ENCODE measurements at places on chromosomes 11 and 22.
A peak's percentile ranks its signal among the peaks of the same experiment; 100 is the strongest.

- DNase-seq = no peak
These were observed 1.7 kb upstream of the DIXDC1 start for GRCh38 chr11:111935317-111936039.

DNA sequence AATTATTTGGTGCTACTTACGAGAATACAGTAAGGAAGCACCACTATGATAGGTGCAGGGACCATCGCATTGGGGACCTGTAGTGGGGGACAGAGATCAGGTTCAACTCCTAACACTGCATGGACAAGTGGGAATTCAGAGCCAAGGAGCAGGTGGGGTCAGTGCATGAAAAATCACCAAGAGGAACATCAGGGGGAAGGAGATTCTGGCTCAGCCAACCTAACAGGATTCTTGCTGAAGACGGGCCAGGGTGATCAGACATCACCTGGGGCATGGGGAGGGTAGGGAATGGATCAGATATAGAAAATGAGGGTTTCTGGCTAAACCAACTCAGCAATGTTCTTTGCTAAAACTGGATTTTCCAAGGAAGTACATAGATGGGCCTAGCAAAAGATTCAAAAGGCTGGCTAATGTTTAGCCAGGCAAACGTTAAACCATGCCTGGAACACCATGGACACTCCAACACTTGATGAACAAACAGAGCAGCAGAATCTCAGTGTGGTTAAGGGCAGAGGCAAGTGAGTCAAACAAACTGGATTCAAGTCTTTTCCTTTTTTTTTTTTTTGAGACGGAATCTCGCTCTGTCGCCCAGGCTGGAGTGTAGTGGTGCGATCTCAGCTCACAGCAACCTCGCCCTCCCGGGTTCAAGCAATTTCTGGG lies 70.0 kb downstream of the MICAL3 start:
- no peak for DNase-seq

- DNase-seq = peak; percentile 74
These were observed 6.0 kb upstream of the TNNT3 start for GRCh38 chr11:1913271-1914060.

DNA sequence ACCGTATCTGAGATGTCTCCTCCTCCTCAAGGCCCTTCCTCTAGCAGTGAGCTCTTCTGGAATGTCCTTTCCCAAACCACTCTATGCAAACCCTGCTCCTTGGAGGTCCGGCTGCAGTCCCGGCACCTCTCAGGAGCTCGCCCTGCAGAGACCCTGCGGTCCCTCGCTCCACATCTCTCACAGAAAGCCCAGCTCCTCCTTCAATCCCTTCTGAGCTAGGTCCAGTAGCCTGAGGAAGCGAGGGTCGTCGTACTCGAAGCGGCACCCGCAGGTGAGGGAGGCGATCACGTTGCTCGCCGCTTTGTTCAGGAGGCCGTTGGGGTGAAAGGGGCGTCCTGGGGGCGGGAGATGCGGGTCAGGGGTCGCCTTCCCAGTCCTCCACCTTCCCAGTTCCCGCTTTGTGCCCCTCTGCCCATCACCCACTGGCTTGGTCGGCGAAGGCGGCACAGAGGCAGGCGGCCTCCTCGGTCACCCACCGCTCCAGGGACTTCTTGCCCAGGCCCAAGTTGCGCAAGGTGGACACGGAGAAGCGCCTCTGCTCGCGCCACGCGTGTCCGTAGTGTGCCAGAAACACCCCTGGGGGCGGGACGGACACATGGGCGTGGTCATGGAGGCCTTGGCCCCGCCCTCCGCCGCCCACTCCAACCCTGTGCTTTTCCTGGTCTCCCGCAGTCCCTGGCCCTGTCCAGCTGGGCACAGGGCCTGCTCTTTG lies 21.5 kb upstream of the CYP2D6 start:
- peak; percentile 77 for DNase-seq

DNA sequence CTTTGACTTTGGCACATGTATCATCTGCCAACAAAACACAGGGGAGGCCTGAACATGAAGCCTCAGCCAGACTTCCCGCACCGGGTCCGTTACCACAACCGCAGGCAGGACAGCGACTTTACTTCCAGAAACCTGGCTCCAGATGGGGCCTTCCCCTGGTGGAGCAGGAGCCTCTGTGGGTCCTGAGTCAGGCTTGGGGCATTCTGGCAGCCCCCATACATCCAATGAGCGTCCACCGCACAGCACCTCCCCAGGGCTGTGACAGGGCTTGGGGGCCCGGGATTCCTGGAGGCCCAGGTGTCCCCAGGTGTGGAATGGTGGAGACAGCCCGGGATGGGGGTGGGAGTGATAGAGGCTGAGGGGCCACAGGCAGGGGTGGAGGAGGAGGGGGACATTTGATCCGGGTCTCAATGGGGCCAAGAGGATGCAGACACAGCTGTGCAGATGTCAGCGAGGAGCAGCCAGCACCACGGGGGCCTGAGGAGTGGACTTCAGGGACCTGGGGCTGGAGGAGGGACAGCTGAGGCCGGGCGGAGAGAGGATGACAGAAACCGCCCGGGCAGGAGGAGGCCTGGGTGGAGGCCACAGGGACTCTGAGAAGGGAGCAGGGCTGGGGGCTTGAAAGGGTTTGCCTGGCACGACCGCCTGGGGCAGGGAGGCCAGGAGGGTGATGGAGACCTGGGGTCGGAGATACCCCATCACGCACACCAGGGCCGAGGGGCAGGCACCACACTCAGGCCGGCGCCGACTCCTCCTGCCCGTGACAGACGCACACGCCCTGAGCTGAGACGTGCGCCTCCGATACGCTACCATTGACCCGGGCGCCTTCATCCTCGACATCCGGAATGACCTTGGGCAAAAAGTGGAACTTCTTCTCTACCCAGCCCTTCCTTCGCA lies 8.6 kb downstream of the TTLL8 start:
- peak; percentile 84 for DNase-seq

Data from chondrocyte (in vitro differentiated cells).